ENCODE measurements at places on chromosomes 16 and 17.

GRCh38 chr17:73532421-73532901 lies 111.8 kb downstream of the SDK2 start:
- no peak for DNase-seq

DNA sequence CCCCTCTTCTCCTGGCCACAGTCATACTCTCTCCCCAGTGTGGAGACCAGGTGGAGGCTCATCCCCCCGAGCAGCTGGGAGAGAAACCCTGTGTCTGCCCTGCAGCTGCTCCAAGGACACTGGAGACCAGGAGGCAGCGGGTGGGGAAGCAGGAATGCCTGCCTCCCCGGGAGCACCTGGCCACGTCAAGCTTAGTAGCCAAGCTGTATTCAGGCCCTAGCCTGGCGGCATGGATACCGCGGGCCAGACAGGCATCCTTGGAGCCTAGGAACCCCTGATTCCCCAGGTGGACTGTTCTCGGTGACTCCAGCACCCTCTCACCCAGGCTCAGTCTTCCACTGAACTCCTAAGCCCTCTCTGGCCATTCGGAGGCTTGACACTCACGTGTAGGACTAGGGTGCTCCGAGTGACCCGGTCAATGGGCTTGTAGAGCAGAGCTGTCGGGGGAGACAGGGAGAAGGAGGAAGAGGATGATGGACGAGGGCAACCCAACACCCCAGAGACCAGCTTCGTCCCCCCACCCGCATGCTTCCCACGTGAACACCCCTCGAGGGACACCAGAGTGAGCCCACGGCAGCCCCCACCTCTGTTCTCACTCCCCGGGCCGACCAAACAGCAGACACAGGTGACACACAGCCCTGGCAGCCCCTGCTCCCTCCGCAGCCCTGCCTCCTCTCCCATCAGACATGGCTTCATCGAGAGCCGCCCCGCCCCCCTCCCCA lies 76.5 kb downstream of the TIMM22 start:
- no peak for DNase-seq

GRCh38 chr17:46958041-46958591 lies 20.9 kb downstream of the RPRML start:
- no peak for DNase-seq

DNA sequence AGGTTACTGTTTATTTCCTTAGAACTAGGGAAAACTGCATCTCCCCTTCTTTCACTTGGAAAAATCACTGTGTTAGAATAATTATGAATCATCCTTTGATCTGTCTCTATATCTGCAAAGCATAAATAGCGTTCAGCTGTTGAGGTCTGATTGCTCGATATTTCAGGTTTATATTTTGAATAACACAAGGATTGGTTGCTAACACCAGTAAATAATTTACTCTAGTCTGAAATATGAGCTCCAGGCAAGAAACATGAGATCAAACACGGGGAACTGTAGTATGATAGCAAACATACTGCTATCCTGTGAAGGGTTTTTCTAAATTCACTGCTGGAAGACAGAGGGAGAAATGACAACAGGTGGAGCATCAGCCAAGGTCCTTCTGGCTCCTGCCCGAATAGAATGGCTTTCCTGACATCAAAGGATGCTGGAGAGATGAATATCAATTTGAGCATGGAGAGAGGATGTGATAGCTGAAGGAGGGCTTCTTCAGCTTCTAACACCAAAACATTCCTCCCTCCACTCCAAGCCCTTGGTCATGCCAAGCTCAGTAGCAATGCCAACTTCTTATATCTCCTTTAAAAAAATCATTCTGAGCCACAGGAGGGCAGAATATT lies 450.3 kb downstream of the SHISA9 start:
- no peak for DNase-seq

GRCh38 chr17:18877104-18877645 lies 19.2 kb downstream of the PRPSAP2 start:
- DNase-seq, result no peak
